ENCODE measurements at places on chromosomes 12 and 14. TPM values are rescaled to one million over a fixed set of nuclear protein-coding genes. Genes with fewer than 3 reads are reported as not detected.

GRCh38 chr12:88267630-88268029 lies 125.5 kb downstream of the TMTC3 start:
- no peak for DNase-seq
- no peak overlapping the region for H3K4me3 ChIP-seq
- no peaks in the 10 kb centered on the region for H3K4me1 ChIP-seq
- no peak overlapping the region for H3K27ac ChIP-seq
- H3K27me3 ChIP-seq: no peaks in the 10 kb centered on the region

DNA sequence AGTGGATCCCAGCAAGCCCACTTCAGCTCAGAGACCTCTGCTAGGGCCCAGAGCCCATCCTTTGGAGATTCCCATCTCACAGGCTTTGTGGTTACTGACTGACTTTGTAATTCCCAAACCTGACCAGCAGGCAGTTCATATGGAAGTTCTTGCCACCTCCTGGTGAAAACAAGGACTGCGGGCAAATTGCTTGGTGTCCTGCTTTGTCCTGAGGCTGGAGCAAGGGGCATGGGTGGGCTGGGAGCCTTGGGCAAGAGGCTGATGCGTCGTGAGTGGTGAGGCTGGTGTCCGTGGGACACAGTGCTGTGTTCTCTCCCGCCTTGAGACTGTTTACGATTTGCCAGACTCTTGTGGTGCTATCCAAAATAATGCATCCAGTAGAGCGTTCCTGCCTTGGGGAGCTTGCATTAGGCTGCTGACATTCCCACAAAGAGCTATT lies 91.0 kb downstream of the LRRC74A start:
- peaks cover 1% of the 10 kb centered on the region for H3K36me3 ChIP-seq
- DNase-seq: no peak

- DNase-seq: no peak
- no peaks in the 10 kb centered on the region for H3K36me3 ChIP-seq
- no peaks in the 10 kb centered on the region for H3K27me3 ChIP-seq
- H3K4me1 ChIP-seq: no peaks in the 10 kb centered on the region
- H3K4me3 ChIP-seq: no peak overlapping the region
Observed at GRCh38 chr12:117284140-117284539, 77.3 kb downstream of the NOS1 start.

DNA sequence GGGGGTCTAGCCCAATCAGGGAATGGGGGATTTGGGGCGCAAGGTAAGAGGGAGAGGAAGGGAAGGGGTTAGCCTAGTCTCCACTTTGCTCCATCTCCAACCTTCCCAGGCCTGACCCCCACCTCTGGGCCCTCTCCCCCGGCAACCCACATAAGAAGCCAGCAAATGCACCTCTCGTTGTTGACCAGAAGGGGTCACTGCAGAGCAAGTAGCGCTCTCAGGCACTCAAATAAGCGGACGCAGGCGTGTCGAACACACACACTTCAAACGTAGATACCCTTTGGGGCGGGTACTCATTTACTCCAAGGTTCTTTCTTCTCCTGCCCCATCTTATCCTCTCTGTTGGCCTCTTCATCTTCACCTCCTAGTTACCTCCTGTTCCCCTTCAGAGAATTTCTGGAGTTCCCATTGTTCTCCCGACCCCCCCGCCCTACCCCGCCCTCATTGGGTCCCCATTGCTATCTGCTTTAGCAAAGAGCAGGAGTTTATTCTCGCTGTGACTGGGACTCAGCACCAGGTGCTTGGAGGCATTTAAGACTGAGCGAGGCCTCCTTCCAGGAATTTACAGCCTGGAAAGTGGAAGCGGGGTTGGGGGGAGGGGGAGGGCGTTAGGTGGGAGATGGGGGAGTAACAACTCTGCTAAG lies 1.5 kb upstream of the SRRM4 start:
- H3K27me3 ChIP-seq: peaks cover 26% of the 10 kb centered on the region
- no peak overlapping the region for H3K27ac ChIP-seq
- no peaks in the 10 kb centered on the region for H3K4me1 ChIP-seq
- no peak overlapping the region for H3K4me3 ChIP-seq

SLC41A2 gene
- 0.54 TPM for total RNA-seq
